ENCODE measurements at places on chromosomes 2 and 18.
A peak's percentile ranks its signal among the peaks of the same experiment; 100 is the strongest.

DNA sequence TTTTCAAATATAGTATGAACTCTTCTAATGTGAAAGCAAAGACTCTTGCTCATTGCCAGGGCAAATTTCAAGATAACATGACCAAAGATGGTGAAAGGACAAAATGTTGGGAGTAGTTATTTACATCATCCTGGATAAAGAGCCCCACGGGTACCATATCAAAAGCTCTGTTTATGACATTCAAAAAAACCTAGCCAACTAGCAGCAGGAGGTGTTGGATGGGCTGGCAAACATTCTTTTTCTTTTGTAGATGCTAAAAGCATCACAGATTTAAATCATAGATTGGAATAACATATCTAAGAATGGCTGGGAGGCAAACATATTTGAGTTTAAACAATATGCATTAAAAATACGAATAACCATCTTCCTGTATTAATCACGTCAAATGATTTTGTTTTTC lies 153.5 kb downstream of the ICOS start:
- no peak for DNase-seq

GRCh38 chr18:3117493-3118192 lies 102.1 kb downstream of the MYOM1 start:
- DNase-seq = no peak

DNA sequence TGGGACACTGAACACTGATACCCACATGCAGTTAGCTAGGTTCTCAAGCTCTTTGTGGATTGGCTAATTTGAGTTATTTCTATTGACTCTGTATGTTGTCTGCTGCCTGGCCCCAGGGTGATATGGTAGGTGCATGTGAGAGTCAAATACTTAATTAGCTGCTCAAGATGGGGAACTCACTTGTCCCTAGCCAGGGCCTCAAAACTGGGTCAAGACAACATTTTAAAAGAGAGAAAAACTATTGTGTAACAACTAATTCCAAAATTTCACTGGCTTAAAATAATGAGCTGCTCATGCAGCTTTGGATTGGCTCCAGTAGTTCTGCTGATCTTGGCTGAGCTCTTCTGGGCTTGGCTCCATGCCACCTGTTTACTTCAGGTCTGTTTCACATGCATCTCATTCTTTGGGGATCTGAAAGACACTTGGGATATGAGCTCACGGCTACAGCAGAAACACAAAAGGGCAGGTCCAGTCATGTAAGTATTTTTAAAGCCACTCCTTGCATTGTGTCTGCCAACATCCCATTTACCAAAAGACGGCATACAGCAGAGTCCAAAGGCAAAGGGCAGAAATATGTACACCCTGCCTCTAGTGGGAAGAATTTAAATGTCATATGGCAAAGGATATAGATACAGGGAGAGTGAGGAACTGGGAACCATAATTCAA lies 716.8 kb downstream of the SUCLG1 start:
- no peak for DNase-seq

DNA sequence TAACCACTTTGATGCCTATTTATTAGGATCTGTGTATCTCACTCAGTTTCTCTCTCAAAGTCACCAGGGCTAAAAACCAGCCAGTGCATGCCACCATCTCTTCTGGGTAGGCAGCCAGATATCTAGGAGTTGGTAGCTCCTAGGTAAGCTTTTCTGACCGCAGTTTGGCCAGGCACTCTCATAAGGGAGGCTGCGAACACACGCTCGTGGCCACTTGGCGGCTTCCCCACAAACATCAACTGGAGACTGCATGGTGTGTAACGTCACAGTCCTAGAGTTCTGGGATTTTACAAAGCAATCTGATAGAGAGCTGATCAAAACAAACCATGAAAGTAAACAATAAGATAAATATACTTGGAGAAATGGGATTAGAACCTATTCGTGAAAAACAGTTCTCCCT lies 424.3 kb upstream of the ACVR2A start:
- DNase-seq = no peak

DNA sequence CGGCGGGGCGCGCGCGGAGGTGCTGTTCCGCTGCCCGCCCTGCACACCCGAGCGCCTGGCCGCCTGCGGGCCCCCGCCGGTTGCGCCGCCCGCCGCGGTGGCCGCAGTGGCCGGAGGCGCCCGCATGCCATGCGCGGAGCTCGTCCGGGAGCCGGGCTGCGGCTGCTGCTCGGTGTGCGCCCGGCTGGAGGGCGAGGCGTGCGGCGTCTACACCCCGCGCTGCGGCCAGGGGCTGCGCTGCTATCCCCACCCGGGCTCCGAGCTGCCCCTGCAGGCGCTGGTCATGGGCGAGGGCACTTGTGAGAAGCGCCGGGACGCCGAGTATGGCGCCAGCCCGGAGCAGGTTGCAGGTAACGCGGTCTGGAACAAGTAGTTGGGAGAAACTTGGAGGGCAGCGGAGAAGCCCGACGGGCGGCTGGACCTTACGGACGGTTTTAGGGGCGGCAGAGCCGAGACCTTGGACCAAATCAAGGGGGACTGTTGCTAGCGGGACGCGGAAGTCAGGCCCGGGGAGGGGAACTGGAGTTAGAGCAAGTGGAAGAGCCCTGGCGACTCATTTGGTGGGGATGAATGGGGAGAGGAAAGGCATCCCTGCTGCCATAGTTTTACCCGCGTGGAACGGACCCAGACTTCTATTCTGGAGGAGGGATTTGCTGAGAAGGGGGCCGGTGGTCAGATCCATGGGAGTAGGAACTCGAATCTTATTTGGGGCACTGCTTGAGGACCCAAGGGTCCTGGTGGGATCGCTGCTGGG lies 573 bp downstream of the IGFBP2 start:
- no peak for DNase-seq

GRCh38 chr2:70553334-70553583 lies 367 bp downstream of the TGFA start:
- peak; percentile 26 for DNase-seq

DNA sequence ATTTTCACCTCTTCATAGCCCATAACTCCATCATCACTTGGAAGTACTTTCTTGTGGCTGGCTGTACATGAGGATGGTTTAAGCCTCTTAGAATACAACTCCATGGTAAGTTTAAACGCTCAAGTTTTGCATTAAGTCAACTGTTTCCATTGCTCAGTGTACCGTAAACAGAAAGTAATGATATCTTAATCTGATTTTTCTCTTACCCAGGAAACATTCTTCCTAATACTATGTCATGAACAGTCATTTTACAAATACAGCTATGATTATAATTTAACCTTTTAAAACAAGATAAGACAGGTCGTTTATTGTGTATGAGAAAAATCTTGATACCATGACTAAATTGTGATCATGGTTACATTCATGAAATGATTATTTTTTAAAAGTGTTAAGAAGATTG lies 11.6 kb upstream of the DYNC2LI1 start:
- no peak for DNase-seq

GRCh38 chr2:186977433-186978045 lies 128.6 kb upstream of the ZSWIM2 start:
- DNase-seq = no peak

GRCh38 chr2:191739194-191739593 lies 61.3 kb downstream of the NABP1 start:
- no peak for DNase-seq

DNA sequence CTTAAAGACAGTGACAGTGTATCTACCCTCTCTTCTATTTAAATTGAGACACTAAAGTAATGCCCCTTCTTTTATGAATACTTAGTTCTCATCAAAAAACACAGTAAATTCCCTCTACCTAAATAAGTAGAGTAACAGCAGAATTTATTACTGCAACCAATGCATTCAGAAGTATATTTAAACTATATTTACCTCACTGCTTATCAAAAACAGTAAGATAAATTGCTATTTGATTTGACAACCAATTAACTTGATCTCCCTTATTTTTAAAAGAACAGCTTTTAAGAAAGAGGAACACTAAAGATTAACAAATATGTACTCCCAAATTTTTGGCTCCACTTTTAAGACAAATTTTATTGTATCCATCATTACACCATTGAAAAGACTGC lies 4.8 kb downstream of the SATB2 start:
- no peak for DNase-seq

- no peak for DNase-seq
Measured at GRCh38 chr18:44849361-44849760, 168.7 kb downstream of the SETBP1 start.

GRCh38 chr2:59463426-59463825 lies 1090.0 kb downstream of the BCL11A start:
- no peak for DNase-seq

GRCh38 chr2:135048122-135048521 lies 875 bp upstream of the MAP3K19 start:
- no peak for DNase-seq

DNA sequence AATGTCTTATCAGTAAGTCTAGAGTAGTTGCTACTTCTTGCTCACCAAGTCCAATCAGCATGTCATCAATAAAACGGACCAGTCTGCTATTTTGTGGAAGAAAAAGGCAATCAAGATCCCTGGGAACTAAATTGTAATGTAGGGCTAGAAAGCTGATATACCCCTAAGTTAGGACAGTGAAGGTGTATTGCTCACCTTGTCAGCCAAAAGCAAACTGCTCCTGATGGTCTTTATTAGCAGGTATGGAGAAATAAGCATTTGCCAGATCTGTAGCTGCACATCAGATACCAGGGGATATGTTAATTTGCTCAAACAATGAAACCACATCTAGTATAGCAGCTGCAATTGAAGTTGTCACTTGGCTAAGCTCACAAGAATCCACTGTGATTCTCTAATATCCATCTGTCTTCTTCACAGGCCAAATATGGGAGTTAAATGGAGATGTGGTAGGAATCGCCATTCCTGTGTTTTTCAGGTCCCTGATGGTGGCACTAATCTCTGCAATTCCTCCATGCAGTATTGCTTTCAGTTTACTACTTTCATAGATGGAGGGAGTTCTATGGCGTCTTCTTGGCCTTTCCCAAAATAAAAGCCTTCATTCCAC lies 75.0 kb downstream of the TMEM237 start:
- DNase-seq = no peak

DNA sequence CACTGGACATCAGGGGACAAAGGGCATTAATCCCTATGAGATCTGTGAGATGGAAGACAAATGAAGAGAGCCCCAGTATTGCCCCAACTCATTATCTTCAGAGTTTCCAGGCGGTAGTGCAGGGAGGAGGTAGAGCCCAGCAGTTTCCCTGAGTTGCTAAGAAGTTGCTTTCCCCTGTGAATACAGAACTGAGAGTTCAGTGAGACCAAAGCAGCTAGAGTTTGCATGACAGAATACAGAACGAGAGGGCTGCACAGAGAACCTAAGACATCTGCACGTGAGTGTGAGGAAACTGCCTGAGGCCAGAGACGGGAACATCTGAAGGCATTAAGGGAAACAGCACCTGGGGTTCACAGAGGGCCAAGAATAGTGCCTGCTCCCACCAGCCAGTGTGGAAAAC lies 18.1 kb upstream of the PGAP1 start:
- DNase-seq = no peak

DNA sequence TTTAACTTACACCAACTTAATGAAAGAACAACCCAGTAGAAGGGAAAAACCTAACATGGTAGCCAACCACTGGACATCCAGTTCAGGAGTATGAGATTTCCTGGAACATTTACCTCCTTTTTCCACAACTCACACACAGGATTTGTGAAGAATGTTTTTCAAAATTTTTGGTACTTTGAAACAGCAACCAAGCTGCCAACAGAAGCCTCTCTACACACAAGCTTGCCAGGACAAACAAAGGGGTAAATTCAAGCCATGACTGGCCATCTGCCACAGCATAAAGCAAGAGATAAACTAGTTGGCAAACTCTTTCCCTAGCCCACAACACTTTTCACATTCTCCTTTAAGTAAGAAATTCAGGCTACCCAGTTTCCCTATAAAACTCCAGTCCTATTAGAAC lies 21.4 kb downstream of the MGAT4A start:
- no peak for DNase-seq

DNA sequence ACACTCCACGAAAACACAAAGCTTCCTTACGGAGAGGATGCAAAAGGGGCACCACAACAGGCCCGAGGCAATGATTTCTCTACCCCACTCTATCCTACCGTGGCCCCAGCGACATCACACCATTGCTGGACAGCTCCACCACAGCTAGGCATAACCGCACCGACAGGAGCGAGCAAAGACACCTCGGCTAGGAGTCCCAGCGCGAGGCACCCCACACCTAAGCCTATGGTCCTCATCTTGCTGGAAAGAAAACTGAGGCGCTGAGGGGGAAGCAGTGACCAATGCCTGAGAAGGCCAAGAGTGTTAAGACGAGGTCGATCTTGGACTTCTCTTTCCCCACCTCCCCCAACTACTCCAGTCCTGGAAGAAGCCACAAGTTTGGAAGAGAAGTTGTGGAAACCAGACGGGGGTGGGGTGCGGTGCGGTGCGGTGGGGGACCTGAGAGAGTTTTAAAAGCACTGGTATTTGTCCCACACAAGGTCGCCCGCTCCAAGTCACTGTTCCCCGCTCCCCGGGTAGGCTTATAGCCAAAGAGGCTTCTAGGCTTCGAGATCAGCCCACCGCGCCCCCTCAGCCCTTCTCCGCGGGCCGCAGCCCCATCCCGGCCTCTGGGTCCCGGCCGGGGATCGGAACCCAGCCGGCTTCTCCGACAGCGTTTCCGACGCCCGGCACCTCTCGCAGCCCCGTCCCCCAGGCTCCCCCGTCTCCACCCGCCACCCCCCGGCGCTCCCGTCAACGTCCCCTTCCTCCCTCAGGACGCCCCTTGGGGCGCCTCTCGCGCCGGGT lies 766 bp downstream of the PDE6D start:
- DNase-seq = peak; percentile 2

DNA sequence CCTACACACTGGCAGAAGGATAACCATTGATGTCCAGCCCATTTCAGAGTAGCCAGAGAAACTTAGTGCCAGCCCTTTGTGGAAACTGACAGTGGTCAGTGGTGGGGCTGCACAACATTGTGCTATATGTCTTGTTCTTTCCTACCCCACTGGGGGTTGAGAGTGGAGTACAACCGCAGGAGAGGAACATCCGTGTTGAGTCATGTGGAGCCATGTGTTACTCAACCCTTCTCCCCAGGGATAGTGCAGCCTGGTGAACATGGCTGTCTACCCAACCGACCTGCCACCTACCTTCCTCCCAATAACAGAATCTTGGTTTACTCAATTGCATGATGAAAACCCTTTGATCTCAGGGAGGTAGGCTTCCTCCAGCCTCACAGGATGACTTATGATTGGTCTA lies 65.3 kb upstream of the MAPK4 start:
- DNase-seq = no peak

GRCh38 chr2:184091456-184091855 lies 506.9 kb upstream of the ZNF804A start:
- DNase-seq = no peak

DNA sequence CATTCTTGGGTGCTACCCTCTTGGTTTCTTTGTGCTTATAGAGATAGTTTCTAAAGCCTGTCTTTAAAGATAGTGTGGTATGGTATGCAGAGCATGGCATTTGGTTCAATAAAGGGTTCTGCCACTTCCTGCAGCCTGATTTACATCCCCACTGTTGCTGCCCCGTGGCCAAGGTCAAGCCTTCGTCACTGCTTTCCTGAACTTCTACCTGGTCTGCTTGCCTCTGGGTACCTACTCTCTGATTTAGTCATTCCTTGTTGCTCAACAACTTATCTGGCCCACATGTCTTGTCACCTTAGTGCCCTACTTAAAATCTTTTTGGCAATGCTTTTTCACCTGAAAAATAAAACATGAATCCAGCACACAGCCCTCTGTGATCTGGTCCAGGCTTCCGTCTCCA lies 352.9 kb downstream of the LPIN1 start:
- DNase-seq = no peak
